ENCODE measurements at places on chromosomes 3 and 15.

DNA sequence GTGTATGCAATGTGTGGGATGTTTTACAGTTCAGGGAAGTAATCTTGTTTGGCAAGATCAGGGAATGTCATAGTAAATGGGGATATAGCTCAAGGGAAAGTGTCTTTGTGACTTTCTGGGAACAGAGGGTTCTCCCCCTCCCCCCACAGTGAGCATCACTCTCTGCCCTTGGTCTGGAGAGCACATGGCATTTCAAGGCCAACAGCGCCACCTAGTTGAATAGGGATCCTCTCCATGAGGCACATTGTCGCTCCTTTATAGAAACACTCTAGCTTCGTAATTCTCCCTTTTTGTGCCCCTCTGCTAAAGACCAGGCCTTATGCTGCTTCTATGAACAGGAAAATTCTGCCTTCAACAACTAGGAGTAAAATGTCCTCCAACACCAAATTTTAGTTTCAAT is 37.1 kb upstream of the ARNT2 start:
- no peak for DNase-seq

- DNase-seq: no peak
Measured at GRCh38 chr3:147881933-147882332, 472.8 kb downstream of the ZIC1 start.

DNA sequence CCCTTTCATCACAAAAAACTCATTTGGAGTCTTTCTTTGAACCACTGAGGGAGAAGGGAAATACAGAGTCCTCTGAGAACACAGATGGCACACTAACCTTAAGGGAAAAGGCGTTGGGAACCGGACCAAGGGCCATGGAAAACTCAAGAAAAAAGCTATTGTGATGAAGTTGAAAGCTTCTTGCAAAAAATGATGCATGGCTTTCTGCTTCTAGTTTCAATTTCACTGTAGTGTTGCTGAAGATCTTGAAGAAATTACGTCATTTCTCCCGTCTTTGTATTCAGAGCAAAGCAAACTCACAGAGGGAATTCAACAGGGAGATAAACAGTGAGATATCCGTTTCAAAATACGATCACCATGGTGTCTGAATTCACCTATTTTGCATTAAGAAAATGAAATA is 642.3 kb upstream of the ADAMTS9 start:
- no peak for DNase-seq

DNA sequence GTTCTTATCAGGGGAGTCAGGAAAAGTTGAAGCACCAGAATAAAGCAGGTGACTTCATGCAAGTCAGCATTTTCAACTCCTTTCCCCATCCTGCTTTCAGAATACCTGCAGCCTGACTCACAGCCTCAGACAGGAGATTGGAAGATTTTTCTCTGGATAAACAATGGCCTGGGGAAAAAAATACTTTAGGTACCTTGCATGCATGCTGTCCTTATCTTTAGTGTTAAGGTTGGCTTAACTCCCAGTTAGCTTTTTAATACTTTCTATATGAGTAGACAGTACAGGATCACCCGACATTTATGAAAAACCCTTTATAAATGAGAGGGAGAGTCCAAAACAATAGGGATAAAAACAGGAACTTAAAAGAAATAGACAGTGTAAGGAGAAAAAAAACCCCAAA is 53.6 kb downstream of the PAK2 start:
- no peak for DNase-seq

DNA sequence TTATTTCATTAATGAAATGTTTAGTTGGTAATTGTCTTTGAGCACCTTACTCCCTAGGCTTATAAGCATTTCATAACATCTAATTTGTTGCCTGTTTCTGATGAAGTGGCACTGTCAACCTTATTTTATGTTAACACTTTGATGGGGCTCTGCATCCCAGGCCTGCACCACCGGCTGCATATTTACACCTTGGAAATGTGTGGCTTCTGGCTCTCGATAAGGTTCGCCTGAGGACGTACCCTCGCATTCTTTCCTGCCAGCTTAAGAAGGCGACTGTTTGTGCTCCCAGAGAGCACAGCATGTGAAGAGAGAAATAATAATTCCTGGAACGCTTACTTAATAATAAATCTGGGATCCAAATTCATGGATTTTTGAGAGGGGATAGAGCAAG is 763.3 kb upstream of the CFAP20DC start:
- no peak for DNase-seq

DNA sequence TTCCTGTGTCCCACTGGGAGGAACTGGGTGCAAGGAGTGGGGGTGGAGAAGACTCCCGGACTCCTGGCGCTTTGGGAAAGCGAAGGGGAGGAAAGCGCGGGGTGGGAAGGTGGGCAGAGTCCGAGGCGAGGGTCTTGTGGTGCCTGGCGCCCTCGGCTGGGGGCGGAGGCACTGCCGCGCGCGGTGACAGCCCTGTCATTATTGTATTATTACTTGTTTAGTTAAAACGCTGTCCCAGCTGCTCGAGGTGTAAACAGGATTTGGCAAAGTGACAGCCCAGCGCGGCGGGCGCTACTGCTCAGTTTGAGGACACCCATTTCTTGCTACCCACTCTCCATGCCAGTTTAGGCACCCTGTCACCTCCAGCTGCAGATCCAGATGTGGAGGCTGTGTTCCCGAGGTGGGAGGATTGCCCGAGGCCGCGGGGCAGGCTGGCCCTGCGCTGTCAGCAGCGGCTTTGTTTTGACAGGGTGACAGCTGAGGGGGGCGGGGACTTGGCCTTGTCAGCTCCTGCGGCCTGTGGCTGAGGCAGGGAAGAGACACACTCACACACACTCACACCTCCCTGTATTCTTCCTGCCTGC is 1.0 kb downstream of the KAT2B start:
- peak; percentile 75 for DNase-seq

DNA sequence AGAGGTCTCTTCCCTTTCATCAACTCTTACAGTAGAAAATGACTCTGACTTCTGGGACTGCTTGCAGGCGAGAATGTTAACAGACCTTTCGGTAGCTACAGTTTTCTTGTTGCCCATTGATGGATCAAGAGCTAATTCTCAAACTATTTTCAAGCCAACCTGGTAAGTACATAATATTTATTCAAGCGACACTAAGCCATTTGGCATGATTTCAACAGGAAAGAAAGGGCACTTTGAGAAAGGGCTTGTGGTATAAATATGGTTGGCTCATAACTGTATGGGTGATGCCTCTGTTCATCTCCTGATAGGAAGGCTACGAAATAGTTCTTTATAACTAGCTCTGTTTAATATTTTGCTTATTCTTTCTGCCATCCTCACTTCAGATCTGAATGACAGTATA is 196.2 kb upstream of the CNTN4 start:
- no peak for DNase-seq

DNA sequence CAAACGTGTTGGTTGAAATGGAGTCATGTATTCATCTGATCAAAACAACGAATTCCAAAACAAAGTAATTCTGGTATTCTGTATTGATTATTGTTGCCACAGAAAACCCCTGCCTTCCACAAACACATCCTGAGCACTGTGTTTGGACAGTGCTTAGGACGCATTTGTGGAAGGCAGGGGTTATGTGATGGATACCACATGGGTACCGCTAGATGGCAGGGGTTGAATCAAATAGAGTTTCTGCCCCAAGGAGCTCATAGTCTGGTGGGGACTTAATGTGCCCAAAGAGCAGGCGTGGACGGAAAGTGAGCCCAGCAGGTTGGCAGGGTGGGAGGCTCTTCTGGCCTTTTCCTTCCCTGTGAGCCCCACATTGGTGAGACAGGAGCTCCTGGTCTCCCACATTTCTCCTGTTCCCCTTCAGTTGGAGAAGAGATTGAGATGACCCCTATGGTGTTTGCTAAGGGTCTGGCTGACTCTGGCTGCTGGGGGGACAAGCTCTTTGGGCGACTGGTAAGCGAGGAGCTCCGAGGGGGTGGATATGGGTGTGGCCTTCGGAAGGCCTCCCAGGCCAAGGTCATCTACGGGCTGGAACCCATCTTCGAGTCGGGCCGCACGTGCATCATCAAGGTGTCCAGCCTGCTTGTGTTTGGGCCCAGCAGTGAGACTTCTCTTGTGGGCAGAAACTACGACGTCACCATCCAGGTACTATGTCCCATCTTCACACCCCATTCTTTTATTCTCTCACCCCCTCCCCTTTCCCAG is 22.1 kb upstream of the SLC28A1 start:
- DNase-seq: no peak

GRCh38 chr15:67914537-67915460 is 75.0 kb upstream of the RNU6-1 start:
- no peak for DNase-seq
